ENCODE measurements at places on chromosomes 4 and X. TPM values are rescaled to one million over a fixed set of nuclear protein-coding genes. Genes with fewer than 3 reads are reported as not detected.
A peak's percentile ranks its signal among the peaks of the same experiment; 100 is the strongest.

The CXCL8 gene
- 0.56 TPM for total RNA-seq

The VGLL1 gene
- total RNA-seq = not detected

The SUV39H1 gene
- total RNA-seq = 32.3 TPM

The AMTN gene
- not detected for total RNA-seq

The DIAPH2 gene
- total RNA-seq = 10.6 TPM

The GPRASP3 gene
- 1.3 TPM for total RNA-seq

The RPS6KA6 gene
- total RNA-seq = 0.07 TPM

GRCh38 chr4:62670514-62670913, 1470.4 kb downstream of the ADGRL3 start:
- no peak for DNase-seq

DNA sequence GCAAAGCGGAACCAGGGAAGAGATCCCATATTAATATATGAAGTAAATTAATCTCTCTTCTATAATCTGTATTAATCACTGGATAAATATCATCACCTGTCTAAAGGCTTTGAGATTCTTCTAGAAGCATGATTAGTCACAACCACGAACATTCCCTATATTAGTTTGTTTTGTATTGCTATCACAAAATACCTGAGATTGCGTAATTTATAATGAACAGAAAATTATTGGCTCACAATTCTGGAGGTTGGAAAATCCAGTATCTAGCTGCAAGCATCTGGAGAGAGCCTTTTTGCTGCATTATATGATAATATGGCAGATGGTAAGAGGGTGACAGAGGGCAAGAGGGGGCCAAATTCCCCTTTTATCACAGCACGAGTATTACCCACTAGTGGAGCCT, 532.6 kb upstream of the EPHA5 start:
- DNase-seq = no peak

- peak; percentile 88 for DNase-seq
Observed at GRCh38 chr4:153432965-153433753, 33.0 kb upstream of the TMEM131L start.

DNA sequence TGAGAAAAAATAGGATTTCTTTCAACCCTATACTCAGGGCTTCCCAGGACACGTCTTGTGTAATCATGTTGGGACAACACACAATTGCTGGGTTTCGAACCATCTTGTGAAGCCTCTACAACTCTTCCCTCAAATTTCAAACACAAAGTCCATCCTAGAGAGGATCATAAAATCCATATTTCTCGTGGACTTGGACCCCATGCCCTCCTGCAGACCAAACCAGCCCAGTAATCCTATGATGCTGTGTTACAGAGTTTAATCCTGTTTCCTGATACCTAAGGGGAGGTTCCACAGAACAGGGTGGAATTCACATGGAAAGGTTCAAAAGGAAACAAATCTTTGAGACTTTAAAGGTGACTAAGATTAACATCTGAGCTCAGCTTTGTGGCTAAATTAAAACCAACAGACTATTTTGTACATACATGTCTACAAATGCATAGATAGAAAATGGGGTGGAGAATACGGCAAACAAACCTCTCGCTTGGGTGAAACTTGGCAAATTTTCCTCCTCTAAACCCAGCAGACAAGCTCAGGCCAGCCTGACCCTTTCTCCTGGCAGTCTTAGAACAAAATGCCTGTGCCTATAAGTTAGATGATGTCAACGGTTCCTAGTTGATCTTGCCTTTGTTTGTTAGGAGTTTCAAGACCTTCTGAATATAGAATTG, 38.1 kb downstream of the EGFL6 start:
- no peak for DNase-seq

DNA sequence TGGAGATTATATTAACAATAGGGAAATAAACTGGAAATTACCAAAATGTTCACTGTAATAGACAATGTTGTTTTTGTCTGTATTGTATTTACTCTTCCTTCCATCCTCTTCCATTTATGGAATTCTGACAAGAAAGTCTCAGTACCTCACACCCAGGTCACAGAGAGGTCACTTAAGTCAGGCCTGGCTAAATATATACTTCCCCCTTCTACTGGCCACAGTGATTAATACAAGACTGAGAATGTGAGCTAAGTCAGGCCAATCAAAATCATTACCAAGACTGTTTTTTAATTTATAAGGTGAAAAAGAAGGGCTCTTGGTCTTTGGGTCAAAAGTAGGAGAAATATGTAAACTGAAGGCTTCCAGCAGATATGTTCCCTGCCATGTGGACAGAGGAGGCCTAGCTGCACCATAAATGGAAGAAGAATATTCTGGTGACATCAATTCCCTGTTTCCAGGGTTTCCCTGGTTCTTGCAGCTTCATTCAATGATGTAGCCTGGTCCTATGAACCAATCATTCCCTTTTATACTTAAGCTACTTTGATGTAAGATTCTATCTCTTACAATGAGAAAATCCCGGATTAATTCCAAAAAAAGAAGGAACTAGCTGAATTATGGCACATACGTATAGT, 64.3 kb downstream of the LRBA start:
- DNase-seq = no peak

DNA sequence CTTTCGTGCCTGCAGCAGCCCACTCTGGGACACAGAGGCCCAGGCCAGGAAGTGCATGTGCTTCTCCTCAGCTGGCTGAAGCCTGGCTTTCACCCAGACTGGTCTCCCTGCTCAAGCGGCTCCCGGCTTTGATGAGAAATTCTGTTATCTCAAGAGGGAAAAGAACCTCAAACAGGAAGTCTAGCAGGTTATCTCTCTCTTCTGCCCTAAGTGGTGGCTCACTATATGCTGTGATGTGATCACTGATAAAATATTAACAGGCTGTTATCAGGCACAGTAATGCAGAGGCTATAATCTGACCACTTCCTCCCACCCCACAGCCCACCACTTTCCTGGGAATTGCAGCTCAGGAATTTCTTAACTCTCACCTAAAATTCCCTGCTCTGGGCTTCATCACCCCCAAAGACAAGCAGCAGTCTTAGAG, 13.3 kb downstream of the CLDN2 start:
- DNase-seq = no peak

DNA sequence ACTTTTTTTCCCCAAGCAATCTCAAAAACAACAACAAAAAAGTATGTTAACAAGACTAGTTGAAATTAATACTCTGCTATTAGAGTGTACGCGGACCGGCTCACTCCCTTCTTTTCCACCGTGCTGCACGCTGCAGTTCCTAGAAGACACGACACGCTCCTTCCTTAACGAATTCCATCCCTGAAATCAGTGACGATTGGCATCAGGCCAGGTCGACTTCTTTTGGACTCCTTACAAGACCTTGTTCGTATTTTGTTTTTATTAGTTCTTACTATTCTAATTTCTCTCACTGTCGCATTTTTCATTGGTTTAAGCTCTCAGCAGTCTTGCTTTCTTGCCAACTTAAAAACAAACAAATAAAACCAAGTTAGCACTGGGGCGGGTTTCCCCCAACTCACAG, 175.8 kb upstream of the PITX2 start:
- no peak for DNase-seq

All from activated CD4-positive, alpha-beta memory T cell treated with anti-CD3 and anti-CD28 coated beads for 36 hours (primary cell).